ENCODE measurements at places on chromosomes 11 and 22. TPM values are rescaled to one million over a fixed set of nuclear protein-coding genes. Genes with fewer than 3 reads are reported as not detected.

KDELR3 gene
- total RNA-seq: 72.8 TPM

BARX2 gene
- not detected for total RNA-seq

ASPHD2 gene
- 1.8 TPM for total RNA-seq

LGR4 gene
- 28.5 TPM for total RNA-seq

ARHGAP8 gene
- total RNA-seq: 2.5 TPM

NXPE1 gene
- total RNA-seq: not detected

SLC25A1 gene
- 77.8 TPM for total RNA-seq

PHLDA2 gene
- 15.2 TPM for total RNA-seq

C11orf68 gene
- 14.3 TPM for total RNA-seq

WNT11 gene
- total RNA-seq: 0.76 TPM

TPH1 gene
- not detected for total RNA-seq

VSIG2 gene
- not detected for total RNA-seq

TMA7B gene
- total RNA-seq: not detected

PGA4 gene
- total RNA-seq: not detected

ATG2A gene
- total RNA-seq: 6.0 TPM

MS4A6E gene
- total RNA-seq: not detected

FAM111B gene
- total RNA-seq: 19.9 TPM

SYT12 gene
- 0.08 TPM for total RNA-seq

AAMDC gene
- total RNA-seq: 19.7 TPM

MB gene
- total RNA-seq: not detected

DEUP1 gene
- total RNA-seq: not detected

VPS11 gene
- 19.2 TPM for total RNA-seq

POTEH gene
- 1.2 TPM for total RNA-seq

ADAMTS15 gene
- 0.62 TPM for total RNA-seq

C22orf15 gene
- total RNA-seq: not detected

BIK gene
- total RNA-seq: not detected
